ENCODE measurements at places on chromosomes 13 and 19.

- DNase-seq = no peak
Observed at GRCh38 chr19:547836-548720, 4.2 kb downstream of the GZMM start.

DNA sequence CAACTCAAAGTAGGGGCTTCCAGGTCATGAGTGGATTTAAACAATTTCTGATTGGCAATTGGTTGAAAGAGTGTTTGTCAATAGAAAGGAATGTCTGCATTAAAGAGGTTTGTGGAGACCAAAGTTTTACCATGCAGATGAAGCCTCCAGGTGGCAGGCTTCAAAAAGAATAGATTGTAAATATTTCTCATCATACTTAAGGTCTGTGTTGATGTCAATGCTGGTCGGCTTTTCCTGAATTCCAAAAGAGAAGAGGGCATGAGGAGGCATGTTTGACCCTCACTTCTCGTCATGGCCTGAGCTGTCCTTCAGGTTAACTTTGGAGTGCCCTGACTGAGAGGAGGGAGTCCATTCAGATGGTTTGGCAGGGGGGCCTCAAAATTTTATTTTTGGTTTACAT lies 125.4 kb upstream of the RFC3 start:
- no peak for DNase-seq

DNA sequence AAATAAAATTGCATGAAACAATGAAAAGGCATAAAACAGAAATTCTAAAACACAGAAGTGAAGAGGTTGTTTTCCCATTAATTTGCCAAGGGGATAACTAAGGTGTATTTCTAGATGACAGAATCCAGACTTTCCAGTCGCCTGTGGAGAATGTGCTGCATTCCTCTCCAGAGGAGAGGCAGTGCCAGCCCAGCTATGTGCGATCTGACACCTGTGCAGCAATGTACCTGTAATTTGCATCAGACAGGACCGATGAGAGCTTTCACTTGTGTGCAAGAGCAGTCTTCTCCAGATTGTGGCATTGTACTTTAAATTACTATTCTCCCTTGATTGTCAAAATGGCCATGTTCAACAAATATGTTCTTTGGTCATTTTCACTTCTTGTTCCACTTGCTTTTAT lies 1037.9 kb downstream of the EFNB2 start:
- DNase-seq = no peak

GRCh38 chr19:33558151-33558550 lies 36.6 kb upstream of the PEPD start:
- DNase-seq = no peak

GRCh38 chr13:88648598-88649373 lies 977.6 kb downstream of the SLITRK5 start:
- no peak for DNase-seq

Measured in vagina (tissue), 2 donors.